ENCODE measurements at places on chromosomes 6 and 20.
A peak's percentile ranks its signal among the peaks of the same experiment; 100 is the strongest.

DNA sequence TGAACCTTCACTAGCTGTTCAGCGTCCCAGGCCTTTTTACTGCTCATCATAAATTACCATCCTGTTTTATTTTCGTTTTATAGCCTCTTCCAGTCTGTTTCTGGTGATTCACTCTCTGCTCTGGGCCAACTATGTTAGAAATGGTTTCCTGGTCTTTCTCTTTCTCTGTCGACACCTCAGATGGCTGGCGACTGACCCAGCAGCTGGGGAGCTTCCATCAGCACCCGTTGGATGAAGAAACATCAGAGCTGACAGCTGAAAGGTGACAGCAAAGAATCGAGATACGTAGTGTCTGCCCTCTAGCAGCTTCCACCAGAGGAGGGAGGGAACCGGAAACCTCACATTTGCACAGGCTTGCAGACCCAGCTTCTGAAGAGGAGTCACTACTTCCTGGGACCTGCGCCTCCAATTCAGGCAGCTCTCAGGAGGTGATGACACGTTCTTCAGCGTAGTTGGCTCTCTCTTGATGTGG lies 82.9 kb upstream of the MLN start:
- no peak for DNase-seq

DNA sequence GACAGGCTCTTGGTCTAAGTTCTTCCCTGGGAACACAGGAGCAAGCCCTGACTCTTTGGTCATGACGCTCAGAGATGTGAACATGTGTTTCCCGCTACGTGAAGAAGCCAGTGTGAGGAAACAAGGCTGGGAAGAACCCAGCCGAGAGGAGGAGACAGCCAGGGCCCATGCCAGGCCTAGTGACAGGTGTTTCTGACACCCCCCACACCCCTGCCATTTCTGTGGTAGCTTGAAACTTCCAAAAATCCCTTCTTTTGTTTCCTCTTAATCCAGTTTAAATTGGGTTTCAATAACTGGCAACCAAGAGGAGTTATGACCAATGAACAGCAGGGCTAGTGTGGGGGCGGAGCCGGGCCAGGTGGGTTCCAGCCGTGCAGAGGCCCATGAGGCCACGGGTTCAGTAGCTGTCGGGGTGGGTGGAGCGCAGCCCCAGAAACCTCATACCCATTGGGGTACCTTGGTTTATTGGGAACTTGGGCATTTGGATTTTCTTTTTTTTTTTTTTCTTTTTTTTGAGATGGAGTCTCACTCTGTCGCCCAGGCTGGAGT lies 33.5 kb downstream of the WRNIP1 start:
- DNase-seq = no peak

GRCh38 chr20:3705970-3706739 lies 6.2 kb downstream of the SIGLEC1 start:
- no peak for DNase-seq

DNA sequence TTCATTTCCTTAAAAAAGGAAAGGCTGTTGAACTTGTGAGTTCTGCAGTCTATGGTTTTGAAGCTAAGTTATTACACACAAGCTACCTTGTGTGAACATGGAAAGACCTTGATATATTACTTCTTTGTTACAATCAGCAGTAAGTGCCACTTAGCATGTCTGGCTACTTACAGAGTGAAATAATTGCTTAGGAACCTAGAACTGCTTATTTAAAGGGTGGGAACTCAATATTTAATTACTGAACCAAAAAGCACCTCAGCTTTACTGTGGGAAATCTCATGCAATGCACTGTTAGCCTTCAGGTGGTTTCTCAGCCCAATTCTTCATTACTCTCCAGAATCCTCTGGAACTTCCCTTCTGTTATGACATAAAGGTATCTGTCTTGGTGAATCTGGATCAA lies 17.9 kb downstream of the PERP start:
- DNase-seq = no peak

GRCh38 chr6:71879016-71879415 lies 7.3 kb upstream of the RIMS1 start:
- DNase-seq = no peak

DNA sequence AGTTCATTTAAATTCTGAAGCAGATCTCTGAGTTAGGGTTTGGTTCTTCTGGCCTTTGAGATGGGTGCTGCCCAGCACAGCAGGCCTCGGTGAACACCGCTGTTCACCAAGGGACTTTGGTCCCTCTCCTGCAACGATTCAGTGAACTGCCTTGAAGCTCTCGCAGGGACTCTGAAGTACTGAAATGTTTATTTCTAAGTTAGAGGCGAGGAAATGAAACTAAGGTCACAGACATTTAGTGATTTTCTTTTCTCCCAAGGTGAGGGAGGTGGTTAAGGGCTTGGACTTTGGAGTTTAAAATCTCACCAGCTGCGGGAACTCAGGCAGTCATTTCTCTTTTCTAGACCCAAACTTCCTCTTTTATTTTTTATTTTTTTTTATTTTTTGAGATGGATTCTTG lies 26.2 kb downstream of the E2F3 start:
- peak; percentile 35 for DNase-seq

- no peak for DNase-seq
Measured at GRCh38 chr20:45827030-45827652, at the start of gene TNNC2. Gene TNNC2 (minus strand): TSS chr20:45827312. CDS start chr20:45827248, 64 bp downstream.

- DNase-seq = no peak
Measured at GRCh38 chr20:61298661-61299060, 46.6 kb downstream of the CDH4 start.

GRCh38 chr6:153003366-153003690 lies 819 bp upstream of the MTRF1L start:
- DNase-seq = peak; percentile 3

DNA sequence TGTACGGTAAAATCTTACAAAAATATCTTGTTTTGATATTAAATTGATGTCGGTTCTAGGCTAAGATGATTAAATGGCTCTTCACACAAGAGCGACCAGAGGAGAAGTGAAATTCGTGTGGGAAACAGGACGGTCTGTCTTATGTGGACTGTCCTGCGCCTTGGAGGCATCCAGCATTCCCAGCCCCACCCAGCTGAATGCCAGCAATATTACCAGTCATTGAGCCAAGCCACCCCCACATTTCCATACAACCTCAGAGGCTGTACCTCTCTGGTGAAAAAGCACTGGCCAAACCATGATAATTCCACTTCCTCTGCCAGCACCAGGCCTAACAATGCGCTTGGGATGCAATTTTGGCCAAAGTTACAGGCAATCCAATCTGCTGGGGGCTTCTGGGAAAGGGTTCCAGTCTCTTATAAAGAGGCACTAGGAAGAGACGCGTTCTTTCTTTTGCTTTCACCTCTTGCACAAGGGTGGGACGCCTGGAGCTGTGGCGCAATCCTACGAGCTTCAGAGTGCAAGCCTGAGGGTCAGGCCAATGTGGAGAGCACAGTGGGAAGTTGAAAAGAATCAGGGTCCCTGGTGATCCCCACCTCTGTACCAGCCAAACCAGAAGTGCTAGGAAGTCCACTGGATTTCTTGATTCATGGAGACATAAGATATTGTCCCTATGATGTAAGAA lies 213.1 kb downstream of the PREX1 start:
- no peak for DNase-seq

DNA sequence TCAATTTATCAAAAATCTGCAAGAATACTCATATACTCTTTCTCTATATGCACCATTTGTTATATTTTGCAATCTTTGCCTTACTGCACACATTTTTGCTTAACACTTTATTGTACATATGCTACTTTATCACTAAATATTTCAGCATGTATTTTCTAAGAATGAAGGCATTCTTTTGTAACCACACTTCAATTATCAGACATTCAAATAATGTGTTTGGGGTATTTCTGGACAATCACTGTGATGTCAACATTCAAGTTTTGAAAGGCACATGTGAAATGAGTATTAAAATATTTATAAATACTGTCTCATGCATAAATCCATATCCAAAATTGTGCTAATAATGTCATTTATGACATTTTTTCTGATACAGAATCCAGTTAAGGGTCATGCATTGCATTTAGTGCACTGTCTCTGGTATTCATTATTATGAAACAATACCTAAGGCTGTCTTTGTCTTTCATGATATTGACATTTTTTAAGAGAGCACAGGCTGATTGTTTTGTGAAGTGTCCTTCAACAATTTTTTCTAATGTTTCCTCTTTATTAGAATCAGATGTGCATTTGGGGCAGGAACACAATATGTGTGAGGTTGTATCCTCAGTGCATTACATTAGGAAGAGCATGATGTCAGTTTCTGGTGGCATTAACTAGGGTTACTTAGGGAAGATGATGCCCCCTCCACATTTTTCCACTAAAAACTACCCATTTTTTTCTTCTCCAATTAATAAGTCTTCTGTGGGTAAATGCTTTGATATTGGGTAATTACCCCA lies 105.7 kb downstream of the MTFR2 start:
- DNase-seq = no peak

DNA sequence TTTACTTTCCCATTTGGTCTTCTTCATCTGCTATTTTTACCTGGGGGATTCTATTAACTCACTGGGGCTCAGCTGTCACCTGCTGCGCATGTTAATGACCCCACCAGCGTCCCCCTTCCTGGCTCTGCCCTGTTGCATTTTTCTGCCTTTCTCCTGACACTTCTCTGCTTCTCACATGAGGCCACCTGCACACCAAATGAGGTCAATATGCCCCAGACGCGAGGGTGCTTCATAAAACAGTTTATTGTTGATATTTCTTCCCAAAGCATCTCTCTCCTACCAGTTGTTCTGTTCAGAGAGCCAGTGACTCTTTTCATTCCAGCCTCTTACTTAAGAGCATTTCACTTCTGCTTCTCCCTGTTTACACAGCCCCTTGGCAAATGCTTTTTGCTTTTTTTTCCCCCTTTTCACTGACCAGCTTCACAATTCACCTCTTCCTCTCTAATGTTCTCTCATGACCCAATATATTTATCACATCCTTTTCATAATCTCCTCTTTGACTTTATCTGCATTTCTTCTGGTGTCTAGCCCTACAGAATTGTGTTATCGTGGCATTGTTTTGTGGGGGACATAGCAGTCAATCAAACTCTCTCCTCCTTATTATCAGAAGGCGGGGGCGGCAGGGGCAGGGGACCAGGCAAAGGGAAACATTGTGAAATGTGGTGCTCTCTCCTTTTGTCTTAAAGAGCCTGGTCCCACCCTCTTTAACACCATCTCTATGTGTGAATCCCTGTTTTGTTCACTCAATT lies 545.8 kb upstream of the CITED2 start:
- DNase-seq = no peak

GRCh38 chr6:26321005-26321404 lies 44.0 kb upstream of the BTN3A2 start:
- DNase-seq = no peak

DNA sequence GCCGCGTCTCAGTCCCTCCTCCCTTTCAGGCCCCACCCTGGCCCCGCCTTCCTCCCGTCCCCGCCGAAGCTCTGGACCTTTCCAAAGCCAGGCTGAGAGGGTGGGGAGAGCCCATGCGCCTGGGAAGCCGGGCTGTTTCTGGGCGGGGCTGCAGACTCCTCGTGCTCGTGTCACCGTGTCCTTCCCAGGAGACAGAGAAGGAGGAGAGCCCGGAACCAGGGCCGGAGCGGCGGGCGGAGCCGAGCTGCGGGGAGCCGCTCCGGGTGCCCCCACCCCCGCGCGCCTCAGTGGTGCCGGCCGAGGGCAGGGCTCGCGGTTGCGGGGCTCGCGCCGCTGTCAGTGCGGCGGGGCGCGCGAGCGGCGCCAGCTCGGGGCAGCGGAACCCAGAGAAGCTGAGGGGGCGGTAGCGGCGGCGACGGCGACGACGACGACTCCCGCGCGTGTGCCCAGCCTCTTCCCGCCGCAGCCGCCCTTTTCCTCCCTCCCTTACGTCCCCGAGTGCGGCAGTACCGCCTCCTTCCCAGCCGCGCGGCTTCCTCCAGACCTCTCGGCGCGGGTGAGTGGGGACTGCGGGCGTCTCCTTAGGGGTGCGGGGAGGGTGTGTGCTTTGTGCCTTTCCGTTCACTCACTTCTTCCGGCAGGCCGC lies at the start of gene RALY:
TSS of gene RALY (plus strand) at position 336 of the 646 bp plus-strand sequence. CDS start 78,164 bp downstream, outside the sequence.
- DNase-seq = peak; percentile 97

DNA sequence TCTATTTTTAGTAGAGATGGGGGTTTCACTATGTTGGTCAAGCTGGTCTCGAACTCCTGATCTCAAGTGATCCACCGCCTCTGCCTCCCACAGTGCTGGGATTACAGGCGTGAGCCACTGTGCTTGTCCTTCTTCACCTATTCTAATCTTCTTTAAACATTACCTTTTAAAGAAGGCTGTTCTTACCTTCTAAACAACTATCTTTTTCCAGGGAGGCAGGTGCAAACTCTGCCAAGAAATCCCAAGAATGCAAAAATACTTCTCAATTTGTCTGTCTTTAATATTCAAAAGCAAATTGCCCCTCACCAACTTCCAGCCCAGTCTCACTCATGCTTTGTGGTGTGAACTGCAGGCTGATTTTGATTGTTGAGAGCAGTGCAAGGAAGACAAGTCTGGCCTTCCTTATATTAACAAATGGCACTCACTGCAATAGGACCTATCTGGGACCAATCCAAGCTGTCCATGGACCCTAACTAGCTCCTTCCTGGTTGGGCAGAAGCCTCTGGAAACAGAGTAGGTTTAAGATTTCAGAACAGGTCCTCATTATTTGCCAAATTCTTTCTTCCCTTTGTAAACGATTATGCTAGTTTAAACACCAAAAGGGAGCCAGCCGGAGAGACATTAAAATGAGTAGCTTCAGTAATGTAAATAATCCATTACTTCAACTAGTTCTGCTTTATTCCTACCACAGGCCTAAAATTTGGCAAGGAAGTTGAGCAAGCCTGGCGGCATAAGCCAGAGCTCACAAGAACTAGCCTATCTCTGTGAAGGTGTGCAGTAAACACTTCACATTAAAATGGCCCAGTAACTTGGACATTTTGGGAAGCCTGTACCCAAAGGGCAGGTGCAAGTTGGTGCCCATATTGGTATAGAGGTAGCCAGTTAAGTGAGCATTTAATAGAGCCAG lies 1.6 kb downstream of the SCAND1 start:
- DNase-seq = peak; percentile 12

DNA sequence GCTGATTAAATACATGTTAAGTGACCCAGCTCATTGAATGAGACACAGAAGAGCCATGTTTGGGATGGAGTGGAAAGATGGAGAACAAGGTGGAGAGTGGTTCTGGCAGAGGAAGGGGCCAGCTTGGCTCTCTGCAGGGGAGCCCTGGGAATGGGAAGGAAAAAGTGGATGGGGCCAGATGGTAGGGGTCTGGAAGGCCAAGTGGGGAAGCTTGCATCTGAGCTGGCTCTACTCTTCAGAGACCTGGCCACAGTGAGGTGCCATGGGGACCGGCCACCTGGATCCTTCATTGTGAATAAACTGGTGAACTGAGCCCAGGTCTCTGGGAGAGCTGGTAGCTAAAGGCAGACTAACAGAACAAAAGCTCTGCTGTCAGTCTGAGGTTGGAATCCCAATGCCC lies 48.9 kb upstream of the SIRPA start:
- DNase-seq = no peak

- no peak for DNase-seq
Measured at GRCh38 chr6:133132466-133132971, 108.6 kb upstream of the EYA4 start.

DNA sequence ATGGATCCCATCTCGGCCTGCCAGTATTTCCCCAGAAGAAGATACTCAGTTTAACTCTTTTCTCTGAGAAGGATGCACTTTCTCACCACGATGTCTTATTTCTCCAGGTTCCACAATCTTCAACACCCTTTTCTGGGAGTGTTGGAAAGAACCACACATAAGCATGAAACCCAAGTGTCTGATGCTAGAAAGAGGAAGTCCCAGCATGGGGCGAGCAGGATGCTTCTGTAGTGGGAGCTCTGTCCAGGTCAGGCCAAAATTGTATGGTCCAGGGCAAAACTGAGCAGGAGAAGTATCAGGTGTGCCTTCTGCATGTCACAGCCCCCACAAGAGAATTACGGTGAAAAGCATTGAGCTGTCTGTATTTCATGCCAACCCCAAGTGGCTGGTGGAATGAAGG lies 11.0 kb downstream of the TREM1 start:
- DNase-seq = no peak

- DNase-seq = no peak
Measured at GRCh38 chr20:57483287-57484050, 41.5 kb downstream of the CTCFL start.
